ENCODE measurements at places on chromosomes 2 and 18.

DNA sequence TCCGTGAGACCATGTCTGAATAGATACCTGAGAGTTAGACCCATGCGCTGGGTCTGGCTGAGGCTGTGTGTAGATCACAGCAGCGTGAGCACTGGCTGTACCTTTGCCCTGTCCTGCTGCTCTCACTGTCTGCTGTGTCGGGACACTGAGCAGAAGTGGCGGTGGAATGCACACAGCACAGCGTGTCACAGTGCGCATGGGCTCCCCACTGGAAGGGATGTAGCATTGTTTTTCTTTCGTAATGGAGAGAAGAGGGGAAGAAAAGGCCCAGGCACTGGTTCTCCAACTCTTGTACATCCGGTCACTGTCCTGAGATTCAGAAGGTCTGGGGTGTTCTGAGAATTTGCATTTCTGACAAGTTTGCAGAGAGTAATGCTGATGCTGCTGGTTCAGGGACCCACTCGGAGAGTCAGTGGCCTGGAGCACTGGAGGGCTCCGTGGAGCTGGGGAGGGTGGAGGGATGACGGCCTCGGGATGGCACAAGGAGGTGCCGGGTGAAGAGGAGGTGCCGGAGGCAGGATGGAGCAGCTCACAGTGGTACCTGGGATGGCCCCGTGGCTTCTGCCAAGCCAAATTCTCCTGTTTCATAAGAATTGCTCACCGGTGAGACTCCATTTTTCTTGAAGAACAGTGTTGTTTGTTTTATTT, 252.8 kb downstream of the LDLRAD4 start:
- DNase-seq, result no peak

DNA sequence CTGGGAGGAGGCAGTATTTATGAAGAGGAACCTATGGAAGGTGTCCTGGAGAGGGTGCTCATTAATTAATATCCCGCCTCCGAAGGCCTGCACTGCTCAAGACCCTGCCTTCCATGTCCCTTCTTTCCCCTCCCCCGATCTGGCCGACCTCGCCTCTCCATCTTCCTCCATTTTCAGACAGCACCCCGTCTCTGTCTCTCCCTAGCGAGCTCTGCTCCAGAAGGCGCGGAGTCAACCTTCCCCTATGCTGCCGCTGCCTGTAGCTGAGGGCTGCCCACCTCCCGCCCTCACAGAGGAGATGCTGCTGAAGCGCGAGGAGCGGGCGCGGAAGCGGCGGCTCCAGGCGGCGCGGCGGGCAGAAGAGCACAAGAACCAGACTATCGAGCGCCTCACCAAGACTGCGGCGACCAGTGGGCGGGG, 1.1 kb upstream of the WBP1 start:
- no peak for DNase-seq

DNA sequence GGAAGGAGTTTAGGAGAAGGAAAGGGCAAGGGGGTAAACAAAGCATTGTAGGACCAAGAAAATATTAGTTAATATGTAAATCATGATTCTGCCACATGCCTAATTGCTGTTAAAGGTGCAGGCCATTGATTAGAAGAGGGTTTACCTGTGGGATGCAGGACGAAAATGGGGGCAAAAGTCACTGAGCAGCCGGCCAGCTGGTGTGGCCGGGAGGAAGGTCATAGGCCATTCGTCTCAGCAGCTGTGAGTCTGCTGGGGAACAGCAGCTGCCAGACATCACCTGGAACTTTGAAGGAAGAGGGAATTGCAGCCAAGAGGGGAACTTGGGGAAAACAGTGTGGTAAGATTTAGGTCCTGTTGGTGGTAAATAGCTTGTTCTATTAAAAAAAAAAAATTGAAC, 184.4 kb downstream of the DYSF start:
- no peak for DNase-seq

DNA sequence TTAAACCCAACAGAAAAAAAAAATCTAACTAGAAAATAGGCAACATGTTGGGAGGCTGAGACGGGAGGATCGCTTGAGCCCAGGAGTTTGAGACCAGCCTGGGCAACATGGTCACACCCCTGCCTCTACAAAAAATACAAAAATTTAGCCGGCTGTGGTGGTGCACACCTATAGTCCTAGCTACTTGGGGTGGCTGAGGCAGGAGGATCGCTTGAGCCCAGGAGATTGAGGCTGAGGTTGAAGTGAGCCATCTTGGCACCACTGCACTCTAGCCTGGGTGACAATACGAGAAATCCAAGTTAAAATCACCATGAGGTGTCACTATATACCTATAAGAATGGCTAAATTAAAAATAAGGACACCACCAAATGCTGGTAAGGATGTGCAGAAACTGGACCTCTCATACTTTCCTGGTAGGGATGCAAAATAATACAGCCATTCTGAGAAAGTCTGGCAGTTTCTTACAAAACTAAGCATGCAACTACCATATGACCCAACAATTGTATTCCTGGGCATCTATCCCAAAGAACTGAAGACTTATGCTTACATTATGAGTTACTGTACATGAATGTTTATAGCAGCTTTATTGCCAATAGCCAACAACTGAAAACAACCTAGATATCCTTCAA, 2.2 kb downstream of the SEPTIN10 start:
- no peak for DNase-seq

GRCh38 chr2:65548576-65549256, 116.3 kb upstream of the SPRED2 start:
- DNase-seq, result no peak

DNA sequence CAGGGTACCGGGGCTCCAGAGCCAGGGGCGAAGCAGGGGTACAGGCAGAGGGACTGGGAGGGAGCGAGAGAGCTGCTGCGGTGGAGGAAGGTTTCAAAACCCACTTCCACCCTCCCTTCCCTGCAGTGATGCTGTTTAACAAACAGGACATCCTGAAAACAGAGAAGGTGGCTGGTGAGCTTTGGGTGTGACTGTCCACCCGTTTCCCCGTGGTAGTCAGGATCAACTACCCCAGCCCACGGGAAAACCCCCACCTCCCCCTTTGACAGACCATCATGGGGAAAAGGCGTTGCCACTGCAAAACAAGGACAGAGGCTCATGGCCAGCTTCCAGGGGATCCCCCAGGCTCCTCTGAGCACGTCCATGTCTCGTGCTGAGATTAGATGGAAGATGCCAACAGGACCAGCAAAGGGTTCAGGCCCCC, 12.9 kb downstream of the TMEM185B start:
- no peak for DNase-seq

- no peak for DNase-seq
Measured at GRCh38 chr2:207183506-207183905, 17.8 kb upstream of the KLF7 start.

GRCh38 chr2:220931491-220931890, 640.6 kb downstream of the EPHA4 start:
- no peak for DNase-seq

GRCh38 chr2:39642051-39642718, 23.5 kb upstream of the TMEM178A start:
- DNase-seq, result no peak

DNA sequence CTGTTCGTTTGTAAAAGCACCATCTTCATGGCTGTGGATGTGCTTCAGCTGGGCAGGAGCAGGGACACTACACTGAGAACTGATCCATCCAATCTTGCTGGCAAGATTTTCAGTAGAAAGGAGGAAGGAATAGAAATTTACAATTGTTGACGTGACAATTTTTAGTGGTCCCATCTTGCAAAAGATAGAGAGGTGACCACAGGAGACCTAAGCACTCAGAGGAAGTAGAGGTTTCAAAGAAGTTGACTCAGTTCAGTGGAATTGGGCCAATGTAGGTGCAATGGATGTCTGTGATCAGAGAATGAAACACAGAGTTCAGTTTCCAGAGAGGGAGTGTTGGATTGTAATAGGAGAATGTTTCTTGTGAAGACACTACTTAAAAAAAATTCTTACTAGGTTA, 1.4 kb downstream of the UGT1A5 start:
- DNase-seq, result no peak

DNA sequence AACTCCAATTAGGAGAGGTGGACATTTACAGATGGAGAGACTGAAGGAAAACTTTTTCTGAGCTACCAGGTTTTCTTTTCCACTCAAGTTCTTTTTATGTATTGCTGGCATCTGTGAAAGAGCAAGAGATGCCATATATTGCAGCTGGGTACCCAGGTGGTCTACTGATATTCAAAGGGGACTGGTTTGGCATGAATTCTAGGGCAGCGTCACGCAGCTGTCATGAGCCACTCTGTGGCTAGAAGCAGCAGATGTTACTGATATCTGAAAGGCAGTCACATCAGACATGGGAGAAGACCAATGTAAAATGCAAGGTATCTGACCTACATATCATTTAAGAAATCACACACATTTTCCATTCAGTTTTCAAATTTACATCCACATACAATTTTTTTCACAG, 408.8 kb downstream of the GALNT13 start:
- DNase-seq, result no peak

GRCh38 chr18:52991246-52991645, 651.2 kb downstream of the DCC start:
- DNase-seq, result no peak

DNA sequence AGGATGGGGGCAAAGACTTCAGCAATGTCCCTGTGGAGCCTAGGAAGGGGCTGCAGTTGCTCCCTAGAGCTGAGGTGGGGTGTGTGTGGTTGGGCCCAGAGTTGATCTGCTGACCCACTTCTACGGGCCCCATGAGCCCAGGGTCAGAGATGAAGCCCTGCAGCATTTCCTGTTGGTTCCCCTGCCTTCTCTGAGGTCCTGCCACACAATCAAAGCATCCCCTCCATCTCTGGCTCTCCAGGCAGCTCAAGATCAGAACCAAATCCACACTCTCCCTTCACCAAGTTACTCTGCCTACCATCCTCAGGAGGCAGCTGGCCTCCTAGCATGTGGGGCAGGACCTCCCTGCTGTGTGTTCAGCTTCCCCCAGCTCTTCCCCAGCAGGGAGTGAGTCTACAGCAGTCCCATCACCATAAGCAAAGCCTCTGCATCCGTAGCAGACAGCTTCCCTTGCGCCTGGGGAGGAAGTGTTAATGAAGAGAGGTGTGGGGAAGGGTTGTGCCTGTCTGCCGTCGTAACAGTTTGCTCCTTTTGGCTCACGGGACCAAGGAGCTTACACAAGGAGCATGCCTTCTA, 26.9 kb downstream of the TMEM247 start:
- no peak for DNase-seq

GRCh38 chr2:144156736-144157640, 362.9 kb downstream of the ZEB2 start:
- DNase-seq, result no peak

GRCh38 chr2:235002198-235003095, 50.6 kb downstream of the SH3BP4 start:
- no peak for DNase-seq

GRCh38 chr2:13662055-13662454, 945.3 kb downstream of the TRIB2 start:
- DNase-seq, result no peak

- no peak for DNase-seq
Measured at GRCh38 chr18:46859855-46860254, 57.5 kb downstream of the PIAS2 start.

DNA sequence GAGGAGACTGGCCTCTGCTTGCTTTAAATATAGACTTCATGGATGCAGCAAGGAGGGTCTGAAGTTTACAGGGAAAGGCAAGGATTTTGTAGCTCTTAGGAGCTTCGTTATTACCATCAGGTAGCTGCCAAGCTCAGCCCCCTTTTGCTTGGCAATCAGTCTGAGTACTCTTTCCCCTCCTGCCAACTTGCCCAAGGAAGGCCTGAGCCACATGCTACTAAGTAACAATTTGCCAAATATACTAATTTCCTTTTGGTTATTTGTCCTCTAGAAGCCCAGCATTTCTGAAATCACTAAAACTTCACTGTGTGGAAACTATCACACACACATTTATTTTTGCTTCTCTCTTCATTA, 85.5 kb upstream of the ITPRID2 start:
- DNase-seq, result no peak

- DNase-seq, result no peak
Measured at GRCh38 chr2:185628985-185629384, 109.6 kb upstream of the FSIP2 start.

- no peak for DNase-seq
Measured at GRCh38 chr2:224951723-224952481, 90.4 kb downstream of the DOCK10 start.

- DNase-seq, result no peak
Measured at GRCh38 chr2:84768840-84769239, 112.0 kb downstream of the TRABD2A start.

DNA sequence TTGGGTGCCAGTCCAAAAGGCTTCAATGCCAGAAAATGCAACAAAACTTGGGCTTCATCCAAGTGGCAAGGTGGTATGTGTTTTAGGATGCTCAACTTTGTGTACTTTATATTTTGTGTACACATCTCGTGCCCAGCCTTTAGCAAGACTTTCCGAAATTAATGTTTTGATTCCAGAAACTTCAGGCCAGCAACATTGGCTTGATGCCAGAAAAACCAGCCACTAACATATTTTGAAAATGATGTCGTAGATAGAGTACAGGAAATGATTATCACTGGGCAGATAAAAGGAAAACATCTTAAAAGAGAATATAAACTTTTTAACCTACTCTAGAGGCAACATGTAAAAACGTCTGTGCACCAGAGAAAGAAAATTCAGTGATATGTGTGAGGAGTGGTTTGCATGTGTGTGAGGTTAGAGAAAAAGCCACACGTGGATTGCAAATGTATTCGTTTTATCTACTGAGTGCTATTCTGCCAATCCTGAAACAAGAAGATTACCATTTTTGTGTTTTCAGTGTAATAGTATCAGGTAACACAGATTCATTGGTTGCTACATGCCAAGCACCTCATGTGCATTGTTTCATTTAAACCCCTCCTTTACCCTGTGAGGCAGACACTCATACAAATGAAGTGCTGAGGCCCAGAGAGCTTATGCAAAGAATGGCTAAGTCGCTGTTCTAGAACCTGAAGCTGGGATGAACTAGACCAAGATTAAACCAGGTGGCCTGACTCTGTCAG, 264.8 kb downstream of the C1D start:
- DNase-seq, result no peak

- no peak for DNase-seq
Measured at GRCh38 chr2:174740721-174741120, 23.6 kb downstream of the CHRNA1 start.

GRCh38 chr2:182391443-182391842, 35.4 kb downstream of the PDE1A start:
- no peak for DNase-seq

DNA sequence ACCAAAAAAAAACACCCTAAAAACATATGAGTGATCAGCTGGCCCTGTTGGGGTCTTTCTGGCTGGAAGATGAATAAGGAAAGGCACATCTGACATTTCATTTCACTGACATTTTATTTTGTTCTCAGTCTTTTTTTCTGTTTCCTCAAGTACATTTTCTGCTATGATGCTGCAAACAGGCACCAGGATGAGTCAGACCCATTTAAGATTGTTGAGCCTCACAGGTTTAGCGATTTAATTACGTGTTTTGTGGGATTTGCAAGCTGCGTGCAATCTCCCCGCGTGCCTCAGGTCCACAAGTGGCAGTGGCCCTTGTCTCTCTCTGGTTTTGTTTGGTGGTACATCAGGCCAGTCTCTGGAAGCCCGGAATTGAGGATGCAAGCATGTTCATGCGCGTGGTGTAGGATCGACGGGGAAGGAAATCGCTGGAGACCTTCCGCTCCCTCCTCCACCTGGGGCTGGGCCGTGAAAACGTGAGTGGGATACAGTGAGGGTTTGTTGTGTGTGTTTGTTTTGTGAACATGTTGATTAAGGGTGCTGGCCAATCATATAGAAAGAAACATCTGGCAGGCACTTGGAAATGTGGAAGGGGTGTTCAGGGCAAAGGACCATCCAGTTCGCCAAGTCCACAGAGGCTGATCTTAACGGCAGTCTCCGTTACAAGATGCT, 120.2 kb upstream of the ZNF516 start:
- DNase-seq, result no peak

- DNase-seq, result no peak
Measured at GRCh38 chr18:63342206-63342605, 22.6 kb upstream of the BCL2 start.
